Cardiac muscle cell (in vitro differentiated cells and primary cell): ENCODE measurements at places on chromosomes 2 and 18.
A peak's percentile ranks its signal among the peaks of the same experiment; 100 is the strongest.

DNA sequence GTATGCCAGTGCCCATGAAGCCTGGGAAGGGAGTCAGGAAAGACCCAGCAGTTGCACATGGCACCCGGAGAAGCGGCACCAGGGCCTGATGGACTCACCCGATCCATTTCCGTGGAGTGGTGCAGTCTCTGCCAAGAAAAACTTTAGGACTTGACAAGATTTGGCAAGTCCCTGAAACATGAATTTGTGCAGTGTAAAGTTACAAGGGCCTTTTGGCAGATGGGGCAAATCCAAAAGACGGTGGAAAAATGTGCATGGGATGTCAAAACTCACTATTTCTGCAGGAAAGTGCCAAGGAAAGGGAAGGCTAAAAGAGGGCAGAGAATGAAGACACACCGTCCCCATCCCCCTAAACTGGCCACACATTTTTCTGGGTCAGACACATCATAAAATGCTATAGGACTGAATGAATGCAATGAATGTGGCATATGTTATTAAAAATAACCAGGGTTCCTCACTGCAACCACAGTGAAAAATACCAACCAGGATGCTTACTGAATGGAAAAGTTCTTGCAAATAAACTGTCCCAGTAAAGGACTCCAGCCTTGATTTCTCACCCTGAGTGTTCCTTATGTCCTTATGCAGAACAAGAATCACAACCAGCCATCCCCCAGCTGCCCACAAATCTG is 173.5 kb upstream of the SIX2 start:
- no peak for DNase-seq

- DNase-seq = no peak
Observed at GRCh38 chr2:202773301-202773973, 98.1 kb downstream of the ICA1L start.

DNA sequence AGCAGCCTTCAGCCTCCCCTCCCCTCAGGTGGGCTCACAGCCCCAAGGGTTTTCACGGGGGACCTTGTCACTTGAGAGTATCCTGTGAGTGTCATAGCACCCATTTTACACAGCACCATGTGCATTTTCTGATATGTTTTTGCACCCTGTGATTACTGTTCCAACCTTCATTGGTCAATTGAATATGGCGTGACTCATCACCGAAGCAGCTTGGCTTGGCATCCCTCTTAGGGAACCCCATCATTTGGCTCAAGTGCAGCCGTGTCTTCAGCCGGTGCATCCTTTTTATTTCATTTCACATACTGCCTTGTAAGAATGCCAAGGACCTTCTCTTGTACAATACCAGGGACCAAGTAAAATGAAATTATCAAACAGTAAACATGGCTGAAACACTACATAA is 57.6 kb downstream of the NPAS2 start:
- DNase-seq = no peak

GRCh38 chr2:61750624-61751023 is 103.2 kb downstream of the FAM161A start:
- DNase-seq = no peak

GRCh38 chr18:34844732-34845459 is 134.8 kb downstream of the DTNA start:
- DNase-seq = no peak

- DNase-seq = no peak
Observed at GRCh38 chr18:78271790-78272189, 707.8 kb upstream of the SALL3 start.

DNA sequence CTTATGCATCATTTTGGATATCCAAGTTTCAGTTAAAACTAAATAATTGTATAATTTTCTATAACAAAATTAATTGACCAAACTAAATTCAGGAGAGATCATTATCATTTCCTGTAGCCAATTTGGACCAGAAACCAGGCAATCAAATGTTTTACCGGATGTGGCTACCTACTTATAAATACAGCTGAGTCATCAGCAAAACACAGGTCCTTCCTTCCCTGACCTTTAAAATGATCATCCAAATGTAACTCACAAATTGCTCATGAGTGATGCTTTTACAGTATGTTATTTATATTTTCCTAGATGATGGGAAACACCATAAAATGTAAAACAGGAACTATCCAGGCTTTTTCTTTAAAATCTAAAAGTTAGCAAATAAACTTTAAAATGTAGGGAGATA is 133.7 kb downstream of the CBLN2 start:
- DNase-seq = no peak

- DNase-seq = no peak
Observed at GRCh38 chr2:98828793-98829371, 98.0 kb upstream of the MGAT4A start.

DNA sequence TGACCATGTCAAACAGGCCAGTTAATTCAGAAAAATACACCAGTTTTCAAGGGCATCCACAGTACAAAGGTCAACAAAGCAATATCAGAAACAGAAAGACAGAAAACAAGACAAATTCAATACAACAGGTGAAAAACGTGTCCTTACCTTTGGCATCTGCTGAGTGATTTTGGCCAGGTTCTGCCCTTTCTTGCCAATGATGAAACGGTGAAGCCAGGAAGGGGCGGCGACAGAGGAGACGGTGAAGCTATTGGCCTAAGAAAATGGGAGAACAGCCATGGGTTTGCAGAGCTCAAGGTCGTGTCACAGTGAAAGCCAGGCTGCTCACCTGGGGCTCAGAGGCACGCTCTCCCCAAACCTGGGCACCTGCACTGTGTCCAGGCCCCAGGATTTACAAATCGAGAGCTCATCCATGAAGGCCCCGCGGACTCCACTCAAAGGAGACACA is 60.5 kb downstream of the HDLBP start:
- no peak for DNase-seq

GRCh38 chr18:58983260-58984155 is 118.8 kb downstream of the ZNF532 start:
- no peak for DNase-seq

DNA sequence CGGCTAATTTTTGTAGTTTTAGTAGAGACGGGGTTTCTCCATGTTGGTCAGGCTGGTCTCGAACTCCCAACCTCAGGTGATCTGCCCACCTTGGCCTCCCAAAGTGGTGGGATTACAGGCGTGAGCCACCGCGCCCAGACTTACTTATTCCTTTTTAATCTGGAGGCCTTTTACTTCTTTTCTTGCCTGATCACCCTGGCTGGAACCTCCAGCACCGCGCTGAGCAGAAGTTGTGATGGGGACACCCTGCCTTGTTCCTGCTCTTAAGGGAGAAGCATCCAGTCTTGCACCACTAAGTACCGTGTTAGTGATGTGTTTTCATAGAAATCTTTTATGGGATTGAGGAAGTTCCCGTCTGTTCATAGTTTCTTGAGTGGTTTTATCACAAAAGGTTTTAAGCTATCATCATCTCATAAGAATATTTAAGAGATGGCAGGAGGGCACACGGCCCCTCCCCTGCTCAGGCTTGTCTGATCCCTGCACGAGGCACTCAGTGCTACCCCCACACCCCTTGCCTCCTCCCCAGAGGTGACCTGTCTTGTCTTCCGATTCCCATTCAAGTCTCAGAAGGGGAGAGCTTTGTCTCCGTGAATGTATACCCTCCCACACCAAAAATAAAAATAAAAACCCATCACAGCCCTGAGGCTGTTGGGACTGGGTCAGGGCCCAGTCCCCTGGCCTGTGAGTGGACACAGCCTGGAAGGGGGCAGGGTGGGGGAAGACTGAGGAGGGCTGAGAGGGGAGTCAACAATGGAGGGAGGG is 65.3 kb upstream of the SMAD7 start:
- no peak for DNase-seq

GRCh38 chr2:100944617-100945432 is 57.3 kb upstream of the RPL31 start:
- no peak for DNase-seq

- peak; percentile 74 for DNase-seq
Observed at GRCh38 chr18:21191596-21192307, 50.3 kb upstream of the GREB1L start.

GRCh38 chr2:2826621-2827020 is 495.5 kb upstream of the MYT1L start:
- DNase-seq = no peak

DNA sequence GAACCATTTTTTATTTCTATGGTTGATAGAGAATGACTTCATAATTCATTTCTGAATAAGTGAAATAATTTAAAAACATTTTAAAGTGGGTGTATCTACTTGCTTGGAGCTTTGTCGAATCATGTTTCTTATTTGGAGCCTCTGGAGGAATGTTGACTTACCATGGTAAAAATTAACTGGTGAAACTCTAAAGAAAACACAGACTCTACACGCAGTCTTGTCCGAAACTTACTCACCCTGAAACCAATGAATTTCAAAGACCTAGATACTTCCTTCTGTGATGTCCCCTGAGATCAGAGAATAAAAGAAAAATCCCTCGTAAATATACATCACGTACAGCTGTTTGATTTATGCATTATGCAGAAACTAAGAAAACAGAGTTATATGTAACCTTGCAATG is 665.2 kb upstream of the NRXN1 start:
- no peak for DNase-seq

DNA sequence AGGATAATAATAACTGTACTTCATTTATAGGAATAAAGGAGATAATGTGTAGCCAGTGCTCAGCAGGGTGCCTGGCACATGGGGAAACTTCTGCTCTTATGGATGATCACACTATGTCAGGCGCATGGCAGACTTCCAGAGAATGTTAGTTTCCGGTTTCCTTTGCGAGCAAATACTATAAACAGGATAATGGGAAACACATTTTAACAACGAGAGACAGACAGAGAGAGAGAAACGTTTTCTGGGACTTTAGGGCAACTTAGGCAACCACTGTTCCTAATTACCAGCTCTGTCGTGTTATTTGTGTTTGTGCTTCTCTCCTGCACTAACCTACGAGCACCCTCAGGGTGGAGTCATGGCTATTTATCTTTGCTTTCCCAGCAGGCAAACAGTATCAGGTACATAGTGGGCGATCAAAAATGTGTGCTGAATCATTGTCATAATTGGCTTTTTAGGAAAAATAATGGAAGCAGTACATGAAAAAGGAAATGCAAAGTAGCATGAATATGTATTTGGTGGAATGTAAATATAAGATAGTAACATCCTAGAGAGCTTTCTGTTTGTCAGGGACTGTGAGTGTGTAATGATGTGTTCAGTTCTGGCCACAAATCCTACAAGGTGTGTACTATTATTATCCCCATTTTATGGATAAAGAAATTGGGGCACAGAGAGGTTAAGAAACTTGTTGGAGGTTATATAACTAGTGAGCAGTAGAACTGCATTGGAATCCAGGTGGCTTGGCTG is 36.8 kb upstream of the IGFBP2 start:
- DNase-seq = peak; percentile 84
